Aorta (tissue), 5 donors: ENCODE measurements at places on chromosomes 4 and X.

GRCh38 chr4:7967501-7968261, 28.0 kb upstream of the AFAP1 start:
- H3K4me1 ChIP-seq = no peaks in the 10 kb centered on the region
- H3K27me3 ChIP-seq = no peaks in the 10 kb centered on the region
- no peak overlapping the region for H3K27ac ChIP-seq

DNA sequence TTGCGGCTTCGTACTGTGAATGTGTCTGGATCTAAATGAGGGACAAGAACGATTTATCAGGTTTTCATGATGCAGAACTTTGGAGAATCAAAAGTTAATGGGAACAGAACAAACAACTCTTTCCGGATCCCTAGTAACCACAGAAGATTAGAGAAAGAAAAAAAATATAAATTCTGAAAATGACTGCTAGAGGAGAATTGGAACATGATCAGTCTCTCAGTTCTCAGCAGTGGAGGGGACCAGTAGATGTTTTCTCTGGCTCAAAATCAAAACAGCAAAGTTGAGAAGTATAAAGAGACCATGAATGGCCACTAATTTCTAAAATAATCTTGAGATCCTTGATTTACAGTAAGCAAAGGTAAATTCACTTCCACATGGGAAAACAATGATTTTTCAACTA, 38.1 kb upstream of the GK2 start:
- no peaks in the 10 kb centered on the region for H3K27me3 ChIP-seq
- DNase-seq = no peak
- no peak overlapping the region for H3K4me3 ChIP-seq

- H3K4me1 ChIP-seq = no peaks in the 10 kb centered on the region
- no peak overlapping the region for H3K27ac ChIP-seq
- peak; percentile 69 for DNase-seq
- H3K4me3 ChIP-seq = no peak overlapping the region
- H3K36me3 ChIP-seq = no peaks in the 10 kb centered on the region
These were observed 32.6 kb upstream of the SPON2 start for GRCh38 chr4:1204828-1205585.

- no peak within 1 kb of the TSS for H3K27ac ChIP-seq
- DNase-seq = no peak
- H3K36me3 ChIP-seq = no peaks in the 10 kb centered on the region
- H3K27me3 ChIP-seq = no peaks in the 10 kb centered on the region
- no peaks in the 10 kb centered on the region for H3K4me1 ChIP-seq
These were observed at the start of gene TLL1 for GRCh38 chr4:165872461-165873297. Gene TLL1, plus strand, starts transcription at chr4:165873237. Its CDS starts 668 bp downstream, at chr4:165873905.

GRCh38 chrX:45843518-45843917, 642.8 kb upstream of the DIPK2B start:
- no peaks in the 10 kb centered on the region for H3K27me3 ChIP-seq
- no peak overlapping the region for H3K27ac ChIP-seq
- no peaks in the 10 kb centered on the region for H3K36me3 ChIP-seq
- H3K4me1 ChIP-seq = no peaks in the 10 kb centered on the region
- no peak overlapping the region for H3K4me3 ChIP-seq

DNA sequence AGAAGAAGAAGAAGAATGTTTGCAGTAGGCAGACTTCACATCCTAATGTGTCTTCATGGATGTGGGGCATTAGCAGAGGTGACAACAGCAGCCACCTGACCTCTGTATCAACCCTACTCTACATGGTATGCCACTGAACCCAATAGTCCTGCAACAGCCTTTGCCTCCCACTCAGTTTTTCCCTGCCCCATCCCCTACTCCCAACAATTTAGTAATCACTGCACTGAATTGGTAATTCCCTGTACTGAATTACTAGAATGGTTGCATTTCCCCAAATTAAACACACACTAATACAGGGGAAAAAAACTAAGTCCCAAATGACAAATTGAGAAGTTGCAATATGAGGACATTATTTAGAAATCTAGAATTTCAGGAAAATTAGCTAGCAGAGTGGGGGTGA, 31.4 kb upstream of the FAM241A start:
- H3K4me3 ChIP-seq = no peak overlapping the region
- no peaks in the 10 kb centered on the region for H3K27me3 ChIP-seq
- H3K4me1 ChIP-seq = no peaks in the 10 kb centered on the region
- no peak overlapping the region for H3K27ac ChIP-seq
- no peak for DNase-seq

DNA sequence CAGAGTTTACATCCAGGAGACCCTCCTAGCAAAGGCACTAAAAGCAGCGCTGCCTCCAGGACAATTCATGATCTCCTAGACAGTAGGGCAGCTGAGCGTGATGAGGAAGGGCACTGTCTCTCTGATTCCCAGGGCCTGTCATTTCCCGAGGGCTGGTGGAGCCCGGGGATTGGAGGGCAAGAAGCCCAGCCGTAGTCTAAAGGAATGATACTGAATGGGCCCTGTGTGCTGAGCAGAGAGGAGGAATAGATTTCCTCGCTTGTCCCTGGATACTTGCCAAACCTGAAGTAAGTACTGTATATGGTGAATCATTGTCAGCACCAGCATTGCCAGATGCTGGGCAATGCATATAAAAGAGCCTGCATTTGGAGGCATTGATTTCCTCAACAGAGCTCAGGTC, 88.0 kb upstream of the SLITRK2 start:
- H3K4me3 ChIP-seq = no peak overlapping the region
- no peaks in the 10 kb centered on the region for H3K36me3 ChIP-seq
- no peak for DNase-seq
- no peaks in the 10 kb centered on the region for H3K27me3 ChIP-seq
- no peaks in the 10 kb centered on the region for H3K4me1 ChIP-seq

- H3K27ac ChIP-seq = no peak overlapping the region
- H3K4me3 ChIP-seq = peak overlapping the region; percentile 3
These were observed 615 bp downstream of the NEXMIF start for GRCh38 chrX:74924449-74925224.

DNA sequence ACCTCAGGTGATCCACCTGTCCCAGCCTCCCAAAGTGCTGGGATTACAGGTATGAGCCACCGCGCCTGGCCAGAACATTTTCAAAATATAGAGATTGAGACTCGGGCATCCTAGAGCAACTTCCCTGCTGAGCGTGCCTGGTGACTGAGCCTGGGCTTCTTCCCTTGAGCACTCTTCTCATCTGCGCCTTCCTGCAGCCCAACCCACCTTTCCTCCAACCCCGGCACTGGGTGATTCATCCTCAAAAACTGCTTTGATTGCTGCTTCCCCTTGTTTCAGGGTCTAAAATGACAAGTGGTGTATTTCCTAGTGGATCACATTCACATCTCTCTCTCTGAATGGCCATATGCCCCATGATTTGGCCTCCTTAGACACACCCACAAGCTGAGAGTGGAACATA, 37.8 kb downstream of the PHKA2 start:
- DNase-seq = no peak
- no peak overlapping the region for H3K4me3 ChIP-seq
- H3K27ac ChIP-seq = no peak overlapping the region
- H3K4me1 ChIP-seq = no peaks in the 10 kb centered on the region
- no peaks in the 10 kb centered on the region for H3K27me3 ChIP-seq

DNA sequence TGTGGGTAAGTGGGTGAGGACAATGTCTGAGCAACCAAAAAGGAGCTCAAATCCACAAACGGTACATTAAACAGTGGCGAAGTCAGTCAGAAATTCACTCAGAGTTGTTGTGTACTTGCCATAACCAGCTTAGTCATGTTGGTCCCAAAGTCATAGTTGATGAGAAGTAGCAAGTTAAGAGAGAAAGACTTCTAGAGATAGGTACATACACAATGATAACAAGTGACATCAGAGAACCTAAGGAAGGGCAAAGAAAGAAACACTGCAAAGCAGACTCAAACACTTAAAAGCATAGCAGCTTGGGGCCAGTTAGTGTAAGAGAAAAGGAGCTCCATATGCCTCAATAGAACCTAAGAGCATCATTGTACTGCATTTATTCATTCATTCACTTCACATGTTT, 30.2 kb downstream of the DYNLT3 start:
- no peak overlapping the region for H3K27ac ChIP-seq
- H3K4me3 ChIP-seq = no peak overlapping the region
- no peaks in the 10 kb centered on the region for H3K27me3 ChIP-seq
- no peak for DNase-seq

DNA sequence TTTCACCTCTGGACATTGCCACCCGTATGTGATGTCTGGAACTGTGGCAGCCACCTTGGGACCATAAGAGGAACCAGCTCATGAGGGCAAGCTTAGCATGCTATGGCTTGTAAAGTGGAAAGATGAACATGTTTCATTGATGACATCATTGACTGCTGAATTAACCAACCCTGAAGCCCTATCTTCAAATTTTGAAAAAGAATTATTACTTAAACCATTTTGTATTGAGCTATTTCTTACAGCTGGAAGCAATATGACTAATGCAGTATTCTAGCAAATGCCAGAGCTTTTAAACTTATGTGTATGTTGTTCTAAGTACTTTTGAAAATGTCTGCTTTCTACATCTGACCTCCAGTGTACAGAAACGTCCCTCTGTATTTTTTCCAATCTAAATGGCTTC, 18.1 kb downstream of the GUCY2F start:
- DNase-seq = no peak
- H3K36me3 ChIP-seq = no peaks in the 10 kb centered on the region
- no peak overlapping the region for H3K4me3 ChIP-seq
- no peaks in the 10 kb centered on the region for H3K4me1 ChIP-seq
- no peak overlapping the region for H3K27ac ChIP-seq

GRCh38 chr4:113540859-113541258, 220.7 kb downstream of the CAMK2D start:
- H3K36me3 ChIP-seq = no peaks in the 10 kb centered on the region
- H3K4me3 ChIP-seq = no peak overlapping the region
- DNase-seq = no peak
- H3K27me3 ChIP-seq = no peaks in the 10 kb centered on the region

GRCh38 chr4:153079857-153080391, 124.3 kb upstream of the TRIM2 start:
- H3K4me3 ChIP-seq = no peak overlapping the region
- H3K27me3 ChIP-seq = no peaks in the 10 kb centered on the region
- no peak overlapping the region for H3K27ac ChIP-seq
